ENCODE measurements at places on chromosomes 13 and 19.

GRCh38 chr13:86409466-86410241 lies 610.4 kb upstream of the SLITRK6 start:
- DNase-seq, result no peak

DNA sequence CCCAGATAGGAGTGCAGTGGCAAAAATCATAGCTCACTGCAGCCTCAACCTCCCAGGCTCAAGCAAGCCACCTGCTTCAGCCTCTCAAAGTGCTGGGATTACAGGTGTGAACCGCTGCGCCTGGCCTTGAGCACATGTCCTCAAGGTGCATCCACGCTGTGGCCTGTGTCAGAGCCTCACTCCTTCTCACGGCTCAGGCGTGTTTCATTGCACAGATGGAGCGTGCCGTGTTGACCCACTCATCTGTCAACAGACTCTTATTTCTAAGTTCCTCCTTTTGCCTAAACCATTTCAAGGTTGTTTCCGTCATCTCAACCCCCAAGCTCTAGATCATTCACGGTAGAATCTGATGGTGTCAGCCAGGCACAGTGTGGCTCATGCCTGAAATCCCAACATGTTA lies 28.2 kb downstream of the ATP8B3 start:
- DNase-seq, result no peak

- DNase-seq, result no peak
Measured at GRCh38 chr13:33184112-33184490, 101.5 kb downstream of the STARD13 start.

GRCh38 chr19:11089254-11090013 lies at the start of gene LDLR:
TSS of gene LDLR (plus strand) at chr19:11089463. CDS start at chr19:11089549, 86 bp downstream.
- DNase-seq, result peak; percentile 23

DNA sequence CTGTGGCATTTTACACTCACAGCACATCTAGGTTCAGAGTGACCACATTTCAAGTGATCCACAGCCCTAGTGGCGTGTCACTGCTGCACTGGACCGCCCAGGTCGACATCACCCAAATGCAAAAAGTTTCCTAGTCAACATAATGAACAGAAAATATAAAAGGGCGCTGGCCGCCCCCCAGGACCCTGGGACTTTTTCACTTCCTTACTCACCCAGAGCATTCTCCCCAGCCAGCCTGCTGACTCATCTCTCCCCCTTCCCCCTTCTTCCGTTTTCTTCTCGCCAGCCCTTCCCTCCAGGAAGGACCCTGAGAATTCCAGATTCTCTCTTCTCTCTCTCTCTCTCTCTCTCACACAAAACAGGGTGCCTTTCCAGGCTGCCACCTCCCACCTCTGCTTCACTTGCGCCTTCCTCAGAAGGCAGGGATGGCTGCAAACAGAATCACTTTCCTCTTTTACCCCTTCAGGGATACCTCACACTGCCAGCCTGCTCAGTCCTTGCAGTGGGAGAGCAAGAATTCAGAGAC lies 21.0 kb upstream of the GRWD1 start:
- DNase-seq, result no peak

GRCh38 chr19:14325863-14326262 lies 55.4 kb upstream of the ADGRE5 start:
- DNase-seq, result no peak

Measured in naive B cell (primary cell).